AG09319 (cell line): ENCODE measurements at places on chromosomes 7 and 10.

- no peak for DNase-seq
Measured at GRCh38 chr10:77074104-77074624, 563.4 kb downstream of the KCNMA1 start.

GRCh38 chr10:71395621-71396020, 1.1 kb upstream of the CDH23 start:
- DNase-seq, result no peak

GRCh38 chr10:67763499-67764011, 67.6 kb upstream of the CTNNA3 start:
- no peak for DNase-seq

GRCh38 chr7:92095380-92095779, 38.9 kb downstream of the CYP51A1 start:
- no peak for DNase-seq

GRCh38 chr7:46603780-46604179, 682.7 kb upstream of the IGFBP3 start:
- DNase-seq, result no peak

GRCh38 chr7:118040562-118040961, 143.4 kb upstream of the LSM8 start:
- DNase-seq, result no peak

- DNase-seq, result no peak
Measured at GRCh38 chr10:15595260-15595659, 124.5 kb downstream of the ITGA8 start.

- DNase-seq, result peak; percentile 0
Measured at GRCh38 chr10:35613597-35614226, 8.6 kb downstream of the GJD4 start.

DNA sequence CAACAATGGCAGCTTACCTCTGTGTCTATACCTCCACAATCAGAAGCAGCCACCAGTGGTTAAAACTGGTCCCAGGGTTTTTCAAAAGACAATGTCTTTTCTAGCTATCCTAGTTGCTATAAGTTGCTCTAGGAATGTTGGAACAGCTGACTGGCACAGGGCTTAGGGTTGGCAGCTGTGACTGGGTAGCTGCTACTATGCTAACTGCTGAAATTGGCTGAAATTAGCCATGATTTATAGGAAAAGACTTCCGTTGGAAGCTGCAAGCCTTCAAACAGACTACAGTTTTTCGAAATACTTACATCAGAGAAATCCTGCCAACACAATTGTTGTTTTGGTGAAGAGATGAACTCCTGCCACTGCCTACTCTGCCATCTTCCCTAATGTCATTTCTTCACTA, 102.3 kb downstream of the MKX start:
- no peak for DNase-seq

GRCh38 chr7:18361756-18362155, 133.8 kb upstream of the HDAC9 start:
- no peak for DNase-seq

DNA sequence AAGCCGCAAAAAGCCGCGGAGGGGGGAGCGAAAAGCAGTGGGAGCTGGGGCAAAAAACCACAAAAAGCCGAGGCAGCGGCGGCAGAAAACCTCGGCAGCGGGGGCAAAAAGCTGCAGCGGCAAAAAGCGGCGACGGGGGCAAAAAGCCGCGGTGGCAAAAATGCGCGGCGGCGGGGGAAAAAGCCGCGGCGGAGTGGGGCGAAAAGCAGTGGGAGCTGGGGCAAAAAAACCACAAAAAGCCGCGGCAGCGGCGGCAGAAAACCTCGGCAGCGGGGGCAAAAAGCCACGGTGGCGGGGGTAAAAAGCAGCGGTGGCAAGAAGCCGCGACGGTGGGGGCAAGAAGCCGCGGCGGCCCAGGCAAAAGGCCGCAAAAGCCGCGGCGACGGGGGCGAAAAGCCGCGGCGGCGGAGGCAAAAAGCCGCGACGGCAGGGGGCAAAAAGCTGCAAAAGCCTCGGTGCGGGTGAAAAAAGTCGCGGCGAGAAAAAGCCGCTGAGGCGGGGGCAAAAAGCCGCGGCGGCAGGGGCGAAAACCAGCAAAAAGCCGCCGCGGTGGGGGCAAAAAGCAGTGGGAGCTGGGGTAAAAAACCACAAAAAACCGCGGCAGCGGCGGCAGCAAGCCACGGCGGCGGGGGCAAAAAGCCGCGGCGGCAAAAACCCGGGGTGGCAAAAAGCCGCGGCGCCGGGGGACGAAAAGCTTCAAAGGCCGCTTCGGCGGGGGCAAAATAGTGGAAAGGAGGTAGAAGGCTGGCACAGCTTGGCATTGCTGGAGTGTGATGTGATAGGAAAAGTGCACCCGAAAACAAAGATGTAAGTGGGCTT, 135.9 kb downstream of the ZNF92 start:
- no peak for DNase-seq

GRCh38 chr10:91391920-91392319, 18.2 kb upstream of the HECTD2 start:
- DNase-seq, result no peak

DNA sequence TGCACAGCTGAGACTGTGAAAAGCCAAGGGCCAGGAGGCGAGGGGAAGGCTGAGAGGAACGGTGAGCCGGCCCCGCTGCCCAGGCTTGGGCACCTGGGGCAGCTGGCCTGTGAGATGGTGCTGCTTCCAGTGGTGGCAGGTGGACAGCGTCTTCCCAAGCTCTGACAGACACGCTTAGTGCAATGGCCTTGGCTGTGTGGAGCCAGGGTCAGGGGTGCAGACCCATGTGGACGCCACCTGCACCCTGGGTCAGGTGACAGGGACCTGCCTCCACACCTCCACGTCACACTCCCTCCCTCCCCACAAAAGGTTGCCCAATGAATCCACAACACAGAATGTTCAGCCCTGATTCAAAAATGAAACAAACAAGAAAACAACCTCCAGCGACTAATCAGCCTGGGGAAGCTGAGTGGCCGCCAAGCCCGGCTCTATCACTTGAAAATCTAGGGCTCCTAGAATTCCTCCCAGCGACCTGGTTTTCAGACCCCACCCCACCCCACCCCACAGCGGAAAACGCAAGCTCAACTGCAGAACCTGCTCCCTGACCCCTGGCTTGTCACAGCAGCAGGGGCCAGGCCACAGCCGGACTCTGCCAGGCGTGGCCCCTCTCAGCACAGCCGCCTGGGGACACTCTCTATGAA, 54.3 kb downstream of the PRKAG2 start:
- no peak for DNase-seq

DNA sequence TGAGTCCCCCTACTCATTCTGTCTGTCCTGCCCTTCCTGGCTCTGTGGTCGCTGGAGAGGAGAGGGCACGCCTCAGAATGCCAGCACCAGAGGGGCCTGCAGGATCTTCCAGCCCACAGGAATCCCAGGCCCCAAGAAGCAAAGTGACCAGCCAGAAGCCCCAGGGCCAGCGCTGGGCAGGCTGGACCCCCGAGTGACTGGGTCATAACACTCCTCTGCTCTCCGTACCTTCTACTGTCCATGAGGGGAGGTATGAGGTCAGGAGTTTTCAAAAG, 102.6 kb upstream of the GPR26 start:
- no peak for DNase-seq

GRCh38 chr7:105916603-105917002, 40.2 kb upstream of the ATXN7L1 start:
- DNase-seq, result peak; percentile 15

- no peak for DNase-seq
Measured at GRCh38 chr10:79403441-79404230, 41.8 kb downstream of the ZCCHC24 start.

- DNase-seq, result no peak
Measured at GRCh38 chr10:43260117-43260761, 6.6 kb downstream of the RASGEF1A start.

GRCh38 chr10:6990891-6991290, 410.8 kb upstream of the PRKCQ start:
- no peak for DNase-seq

- DNase-seq, result no peak
Measured at GRCh38 chr10:123140983-123141390, 5.2 kb downstream of the HMX3 start.

GRCh38 chr10:56624082-56624481, 263.0 kb upstream of the ZWINT start:
- no peak for DNase-seq
